Stimulated activated CD4-positive, alpha-beta T cell treated with anti-CD3 and anti-CD28 coated beads, Interleukin-15, amount 100 ng/mL, for 48 hours (primary cell): ENCODE measurements at places on chromosomes 2 and 18.

- no peak for DNase-seq
Measured at GRCh38 chr2:44553456-44553855, 191.7 kb downstream of the CAMKMT start.

GRCh38 chr2:97704989-97705388, 8.4 kb upstream of the ZAP70 start:
- no peak for DNase-seq

DNA sequence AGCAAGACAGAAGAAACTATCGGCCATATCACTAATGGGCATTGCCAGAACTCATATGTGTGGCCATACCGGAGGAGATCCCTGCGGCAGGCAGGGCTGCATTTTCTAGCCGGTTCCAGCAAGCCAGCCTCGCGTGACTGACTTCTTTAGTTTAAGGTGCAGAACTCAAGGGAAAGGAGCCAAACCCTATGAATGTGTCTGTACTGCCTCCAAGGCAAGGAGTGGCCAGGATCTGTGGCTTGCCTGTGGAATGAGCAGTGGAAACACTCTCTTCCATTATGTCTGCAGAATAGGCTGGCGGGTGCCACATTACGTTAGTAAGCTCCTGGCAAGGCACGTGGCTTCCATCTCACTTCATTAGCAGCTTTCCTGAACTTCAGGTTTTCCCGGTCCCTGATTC, 137.6 kb downstream of the ATL2 start:
- DNase-seq, result no peak

- no peak for DNase-seq
Measured at GRCh38 chr18:5417342-5417741, 121.8 kb upstream of the ZBTB14 start.

DNA sequence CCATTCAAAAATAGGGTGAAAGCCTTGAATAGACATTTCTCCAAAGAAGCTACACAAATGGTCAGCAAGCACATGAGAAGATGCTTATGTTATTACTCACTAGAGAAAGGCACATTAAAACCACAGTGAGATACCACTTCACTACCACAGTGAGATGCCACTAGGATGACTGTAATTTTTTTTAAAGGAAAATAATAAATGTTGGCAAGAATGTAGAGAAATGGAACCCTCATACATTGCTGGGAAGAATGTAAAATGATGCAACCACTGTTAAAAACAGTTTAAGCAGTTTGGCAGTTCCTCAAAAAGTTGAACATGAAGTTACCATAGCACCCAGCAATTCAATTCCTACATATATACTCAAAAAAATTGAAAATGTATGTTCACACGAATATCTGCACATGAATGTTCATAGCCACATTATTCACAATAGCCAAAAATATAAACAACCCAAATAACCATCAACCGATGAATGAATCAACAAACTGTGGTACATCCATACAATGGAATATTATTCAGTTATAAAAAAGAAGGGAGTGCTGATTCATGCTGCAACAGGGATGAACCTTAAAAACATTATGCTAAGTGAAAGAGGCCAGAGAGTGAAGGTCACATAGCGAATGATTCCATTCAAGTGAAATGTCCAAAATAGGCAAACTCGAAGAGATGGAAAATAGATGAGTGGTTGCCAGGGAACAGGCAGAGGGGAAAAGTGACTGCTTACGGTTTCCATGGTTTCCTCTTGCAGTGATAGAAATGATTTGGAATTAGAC, 156.2 kb upstream of the NDUFV2 start:
- no peak for DNase-seq

GRCh38 chr2:158049129-158049855, 52.4 kb upstream of the UPP2 start:
- DNase-seq, result no peak

- no peak for DNase-seq
Measured at GRCh38 chr2:218005486-218005885, 2.7 kb upstream of the TNS1 start.

- DNase-seq, result no peak
Measured at GRCh38 chr2:18612133-18612532, 22.8 kb upstream of the NT5C1B start.

- DNase-seq, result no peak
Measured at GRCh38 chr2:190990132-190990531, 23.8 kb downstream of the STAT1 start.

DNA sequence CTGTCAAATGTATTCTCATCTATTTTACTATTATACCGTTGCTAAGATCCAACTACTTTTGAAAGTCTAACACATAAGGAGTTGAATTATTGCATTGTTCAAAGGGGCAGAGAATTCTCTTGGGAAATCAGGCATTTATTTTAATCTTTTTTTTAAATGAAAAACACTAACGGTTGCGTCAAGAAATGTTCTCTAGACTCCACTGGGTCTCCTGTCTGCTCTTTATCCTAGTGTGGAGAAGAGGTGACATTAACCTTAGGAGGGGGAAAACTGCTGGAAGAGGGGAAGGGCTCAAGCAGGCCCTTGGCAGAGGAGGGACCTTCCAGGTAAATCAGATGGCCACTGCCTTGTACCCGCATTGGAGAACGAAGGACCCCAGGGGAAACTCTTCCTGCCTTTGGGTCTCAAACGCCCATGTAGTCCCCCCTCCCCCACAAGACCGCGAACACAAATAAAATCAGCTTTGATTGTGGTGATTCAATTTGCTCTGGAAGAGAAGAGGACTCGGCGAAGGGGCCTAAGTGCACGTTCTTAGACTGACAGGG, 1.1 kb upstream of the APCDD1 start:
- no peak for DNase-seq

GRCh38 chr2:208935531-208935930, 488.3 kb upstream of the MAP2 start:
- no peak for DNase-seq

DNA sequence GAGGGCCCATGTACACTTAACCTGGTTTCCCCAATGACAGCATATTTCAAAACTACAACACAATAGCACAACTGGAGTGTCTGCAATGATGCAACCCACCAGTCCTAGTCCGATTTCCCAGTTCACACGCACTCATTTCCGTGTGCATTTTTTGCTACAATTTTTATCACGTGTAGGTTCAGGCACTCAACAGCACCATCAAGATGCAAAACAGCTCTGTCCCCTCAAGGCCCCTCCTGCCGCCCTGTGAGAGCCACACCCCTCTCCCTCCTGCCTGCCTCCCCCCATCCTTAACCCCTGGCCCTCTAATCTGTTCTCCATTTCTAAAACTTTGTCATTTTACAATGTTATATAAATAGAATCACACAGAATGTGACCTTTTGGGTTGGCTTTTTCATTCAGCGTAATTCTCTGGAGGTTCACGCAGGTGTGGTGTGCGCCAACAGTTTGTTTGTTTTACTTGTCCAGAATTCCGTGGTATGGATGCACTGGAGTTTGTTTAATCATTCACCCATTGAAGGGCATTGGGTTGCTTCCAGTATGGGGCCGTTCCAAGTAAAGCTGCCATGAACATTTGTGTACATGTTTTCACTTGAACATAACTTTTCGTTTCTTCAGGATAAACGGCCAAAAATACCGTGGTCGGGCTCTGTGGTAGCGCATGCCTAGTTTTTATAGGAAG, 8.4 kb downstream of the KCNIP3 start:
- no peak for DNase-seq

DNA sequence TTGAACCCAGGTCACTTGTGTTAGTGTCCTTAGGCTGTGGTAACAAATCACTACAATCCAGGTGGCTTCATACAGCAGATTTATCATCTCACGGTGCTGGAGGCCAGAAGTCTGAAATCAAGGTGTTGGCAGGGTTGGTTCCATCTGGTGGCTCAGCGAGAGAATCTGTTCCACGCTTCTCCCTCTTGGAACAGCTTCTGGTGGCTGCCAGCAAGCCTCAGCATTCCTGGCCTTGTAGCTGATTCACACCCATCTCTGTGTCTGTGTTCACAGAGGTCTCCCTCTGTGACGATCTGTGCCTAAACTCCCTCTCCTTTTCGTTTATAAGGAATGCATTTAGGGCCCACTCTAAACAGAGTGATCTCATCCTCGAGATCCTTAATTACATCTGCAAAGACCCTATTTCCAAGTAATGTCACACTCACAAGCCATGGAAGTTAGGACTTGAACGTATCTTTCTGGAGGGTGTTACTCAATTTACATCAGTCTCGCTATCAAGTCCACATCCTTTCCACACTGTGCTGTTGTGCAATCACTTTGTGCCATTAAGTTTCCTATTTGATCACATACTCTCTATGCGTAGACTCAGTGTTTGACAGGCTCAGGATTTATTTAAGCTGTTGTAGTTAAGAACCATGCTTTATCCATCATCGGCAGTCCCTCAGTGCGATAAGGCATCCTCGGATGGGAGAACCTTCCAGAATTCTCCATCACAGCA, 164.4 kb downstream of the SOCS6 start:
- no peak for DNase-seq

- no peak for DNase-seq
Measured at GRCh38 chr2:29691391-29691950, 229.9 kb downstream of the ALK start.

GRCh38 chr2:66872986-66873754, 438.2 kb downstream of the MEIS1 start:
- DNase-seq, result no peak

DNA sequence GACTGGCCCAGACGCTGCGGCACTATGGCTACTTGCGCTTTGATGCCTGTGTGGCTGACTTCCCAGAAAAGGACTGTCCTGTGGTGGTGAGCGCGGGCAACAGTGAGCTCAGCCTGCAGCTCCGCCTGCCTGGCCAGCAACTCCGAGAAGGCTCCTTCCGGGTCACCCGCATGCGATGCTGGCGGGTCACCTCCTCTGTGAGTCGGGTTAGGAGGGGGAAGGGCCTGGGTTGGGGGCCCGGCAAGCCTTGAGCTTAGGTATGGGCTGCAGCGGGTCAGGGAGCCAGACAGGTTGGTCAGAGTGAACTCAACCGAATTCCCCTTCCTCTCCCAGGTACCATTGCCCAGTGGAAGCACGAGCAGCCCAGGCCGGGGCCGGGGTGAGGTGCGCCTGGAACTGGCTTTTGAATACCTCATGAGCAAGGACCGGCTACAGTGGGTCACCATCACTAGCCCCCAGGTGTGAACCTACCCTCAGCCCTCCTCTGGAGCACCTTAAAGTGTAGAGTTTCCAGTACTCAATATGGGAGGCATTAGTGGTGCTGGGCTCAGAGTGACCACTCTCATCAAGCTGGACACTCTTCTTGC, 4.9 kb downstream of the ZNF513 start:
- no peak for DNase-seq

DNA sequence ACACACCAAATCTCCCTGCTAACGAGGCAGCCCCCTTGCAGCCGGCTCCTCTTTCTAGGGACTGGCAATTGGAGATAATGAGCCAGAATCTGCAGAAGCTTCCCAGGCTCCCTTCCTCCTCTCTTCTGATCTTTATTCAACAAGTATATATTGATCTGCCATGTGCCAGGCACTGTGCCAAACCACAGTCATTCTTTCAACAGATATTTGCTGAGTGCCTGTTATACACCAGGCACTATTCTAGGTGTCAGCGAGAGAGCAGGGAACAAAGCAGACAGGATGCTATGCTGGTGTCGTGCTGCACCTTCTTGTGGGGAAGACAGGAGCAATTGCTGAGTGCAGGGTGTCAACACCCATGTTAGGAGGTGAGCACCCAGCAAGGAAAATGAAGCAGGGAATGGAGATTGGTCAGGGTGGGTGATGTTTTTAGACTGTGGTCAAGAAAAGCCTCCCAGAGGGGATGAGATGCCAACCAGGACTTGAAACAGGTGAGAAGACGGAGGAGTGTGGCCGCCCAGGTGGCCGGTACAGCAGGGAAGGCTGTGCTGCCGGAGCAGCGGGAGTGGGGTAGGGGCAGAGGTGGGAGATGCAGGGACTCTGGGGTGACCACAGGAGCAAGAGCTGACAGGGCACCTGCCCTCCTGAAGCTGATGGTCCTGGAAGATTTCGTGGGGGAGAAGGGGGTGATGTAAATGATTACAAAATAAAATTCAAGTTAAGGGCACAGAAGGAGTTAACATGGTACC, 307.6 kb upstream of the RAB12 start:
- DNase-seq, result no peak

GRCh38 chr2:235510318-235510717, 16.5 kb downstream of the AGAP1 start:
- DNase-seq, result no peak

GRCh38 chr2:118190474-118190873, 102.2 kb downstream of the INSIG2 start:
- DNase-seq, result no peak

- no peak for DNase-seq
Measured at GRCh38 chr2:181004647-181005325, 24.4 kb downstream of the UBE2E3 start.
